Head of caudate nucleus (tissue), 42 donors: ENCODE measurements at places on chromosomes 1 and 21.
A peak's percentile ranks its signal among the peaks of the same experiment; 100 is the strongest.

- DNase-seq: peak; percentile 77
These were observed 57.3 kb downstream of the NKAIN1 start for GRCh38 chr1:31182352-31182751.

- no peak for DNase-seq
These were observed 96.5 kb downstream of the SMYD2 start for GRCh38 chr1:214377485-214377884.

DNA sequence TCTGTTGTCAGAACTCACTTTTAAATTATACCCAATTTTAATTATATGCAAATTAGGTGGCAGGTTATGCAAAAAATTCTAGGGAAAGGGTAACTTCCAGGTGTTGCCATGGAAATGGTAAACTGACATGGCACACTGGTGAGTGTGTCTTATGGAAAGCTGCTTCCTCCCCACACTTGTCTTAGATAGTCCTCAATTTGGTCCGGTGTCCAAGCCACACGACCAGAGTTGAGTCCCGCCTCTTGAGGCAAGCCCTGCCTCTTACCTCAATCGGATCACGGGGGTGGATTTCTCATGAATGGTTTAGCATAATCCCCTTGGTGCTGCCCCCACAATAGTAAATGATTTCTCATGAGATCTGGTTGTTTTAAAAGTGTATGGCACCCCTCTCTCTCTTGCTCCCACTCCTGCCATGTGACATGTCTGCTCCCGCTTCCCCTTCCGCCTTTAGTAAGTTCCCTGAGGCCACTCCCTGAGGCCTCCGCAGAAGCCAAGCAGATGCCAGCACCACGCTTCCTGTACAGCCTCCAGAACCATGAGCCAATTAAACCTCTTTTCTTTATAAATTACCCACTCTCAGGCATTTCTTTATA, 74.9 kb downstream of the MATN1 start:
- DNase-seq: peak; percentile 35

GRCh38 chr1:230806552-230806951, 59.4 kb downstream of the CAPN9 start:
- no peak for DNase-seq

DNA sequence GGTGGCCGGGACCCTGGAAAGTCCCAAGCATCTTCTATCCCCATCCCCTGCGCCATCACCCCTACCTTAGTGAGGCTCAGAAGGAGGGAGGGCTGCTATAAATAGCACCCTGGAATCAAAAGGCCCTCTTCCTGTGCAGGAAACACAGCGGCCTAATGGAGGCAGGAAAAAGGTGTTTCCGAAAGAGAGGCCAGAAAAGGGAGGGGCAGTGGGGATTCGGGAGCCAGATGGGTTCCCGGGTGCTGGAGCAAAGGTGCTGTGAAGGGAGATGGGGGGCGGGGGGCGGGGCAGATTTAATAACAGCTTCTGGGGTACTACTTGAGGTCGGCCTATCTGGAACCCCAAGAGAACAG, 16.6 kb downstream of the NAV1 start:
- DNase-seq: no peak
